ENCODE measurements at places on chromosomes 1 and 21.

DNA sequence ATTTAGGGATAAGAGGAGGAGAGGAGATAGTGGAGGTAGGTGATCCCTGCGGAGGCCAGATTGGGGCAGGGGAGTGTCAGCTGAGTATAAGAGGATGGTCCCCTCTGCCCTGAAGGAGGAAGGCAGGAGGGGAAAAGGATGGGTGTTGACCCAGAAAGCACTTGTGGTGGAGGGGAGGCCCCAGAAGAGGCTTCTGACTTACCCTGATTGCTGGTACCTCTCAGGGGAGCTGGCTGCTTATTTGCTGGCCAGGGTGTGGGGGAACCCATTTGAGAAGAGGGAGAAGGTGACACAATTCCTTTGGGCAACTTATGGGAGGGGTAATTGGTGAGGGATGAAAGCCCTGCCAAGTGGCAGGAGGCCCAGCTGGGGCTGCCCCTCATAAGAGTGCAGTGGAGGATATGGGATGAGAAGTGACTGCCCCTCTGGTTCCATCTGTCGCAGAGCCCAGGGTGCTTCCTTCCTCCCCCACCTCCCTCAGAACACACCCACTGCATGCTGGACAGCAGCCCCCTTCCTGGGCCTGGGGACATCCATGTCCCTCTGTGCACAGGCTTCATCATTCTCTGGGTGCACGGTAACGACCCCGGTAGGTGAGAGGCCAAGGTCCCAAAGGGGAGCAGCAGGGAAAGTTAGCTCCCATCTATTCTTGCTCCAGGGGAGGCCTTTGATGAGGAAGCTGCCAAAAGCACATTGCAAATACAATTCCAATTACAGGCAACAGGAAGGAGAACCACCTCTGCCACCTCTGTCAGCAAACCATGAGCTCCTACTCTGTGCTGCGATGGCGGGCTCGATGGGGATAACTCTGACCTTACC is 1.4 kb upstream of the PCSK9 start:
- DNase-seq: no peak

- DNase-seq: no peak
Measured at GRCh38 chr21:36697060-36697850, 1.7 kb upstream of the SIM2 start.

DNA sequence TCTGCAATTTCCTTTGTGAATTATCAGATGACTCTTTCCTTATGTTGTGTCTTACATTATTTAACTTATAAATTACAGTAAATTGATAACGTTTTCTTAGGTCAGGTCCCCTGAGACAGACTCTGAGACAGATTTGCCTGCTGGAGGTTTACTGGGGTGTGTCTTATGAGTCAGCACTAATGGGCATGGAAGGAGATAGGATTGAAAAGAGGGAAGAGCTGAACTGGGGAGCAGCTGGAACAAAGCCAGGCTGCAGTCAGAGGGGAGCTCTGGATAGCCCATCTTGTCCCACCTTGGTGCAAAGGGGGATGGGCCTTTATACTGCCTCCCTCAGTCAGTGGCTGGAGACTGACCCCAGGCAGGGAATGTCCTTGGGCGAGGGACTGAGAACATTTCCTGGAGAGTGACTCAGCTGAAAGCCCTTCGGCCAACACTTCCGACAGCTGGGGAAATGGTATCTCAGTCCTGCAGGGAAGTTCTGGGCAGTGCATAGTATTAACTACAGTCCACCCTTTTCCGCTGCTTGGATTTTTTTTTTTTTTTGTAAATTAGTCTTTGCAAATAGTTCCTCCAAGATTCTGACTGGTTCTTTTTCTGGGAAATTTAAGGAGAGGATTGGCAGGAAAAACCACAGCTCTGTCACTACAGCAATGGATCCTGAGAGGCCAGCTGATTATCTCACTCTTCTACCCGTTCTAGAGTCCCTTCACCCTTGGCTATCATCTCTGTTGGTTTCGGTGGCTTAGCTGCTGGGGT is 39.1 kb upstream of the CDC42BPA start:
- peak; percentile 69 for DNase-seq

DNA sequence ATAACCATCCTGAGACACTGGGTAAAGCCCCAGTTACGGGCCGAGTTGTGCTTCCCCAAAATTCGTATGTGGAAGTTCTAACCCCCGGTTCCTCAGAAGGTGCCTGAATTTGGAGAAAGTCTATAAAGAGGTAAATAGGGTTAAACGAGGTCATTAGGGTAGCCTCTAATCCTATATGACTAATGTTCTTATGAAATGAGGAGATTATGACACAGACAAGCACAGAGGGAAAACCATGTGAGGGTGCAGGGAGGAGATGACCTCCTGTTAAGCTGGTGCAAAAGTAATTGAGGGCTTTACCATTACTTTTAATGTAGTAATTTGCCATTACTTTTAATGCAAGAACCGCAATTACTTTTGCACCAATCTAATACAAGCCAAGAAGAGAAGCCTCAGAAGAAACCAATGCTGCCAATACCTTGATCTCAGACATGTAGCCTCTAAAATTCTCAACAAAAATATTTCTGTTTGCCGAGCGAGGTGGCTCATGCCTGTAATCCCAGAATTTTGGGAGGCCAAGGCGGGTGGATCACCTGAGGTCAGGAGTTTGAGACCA is 260.8 kb downstream of the GPATCH2 start:
- DNase-seq: no peak

DNA sequence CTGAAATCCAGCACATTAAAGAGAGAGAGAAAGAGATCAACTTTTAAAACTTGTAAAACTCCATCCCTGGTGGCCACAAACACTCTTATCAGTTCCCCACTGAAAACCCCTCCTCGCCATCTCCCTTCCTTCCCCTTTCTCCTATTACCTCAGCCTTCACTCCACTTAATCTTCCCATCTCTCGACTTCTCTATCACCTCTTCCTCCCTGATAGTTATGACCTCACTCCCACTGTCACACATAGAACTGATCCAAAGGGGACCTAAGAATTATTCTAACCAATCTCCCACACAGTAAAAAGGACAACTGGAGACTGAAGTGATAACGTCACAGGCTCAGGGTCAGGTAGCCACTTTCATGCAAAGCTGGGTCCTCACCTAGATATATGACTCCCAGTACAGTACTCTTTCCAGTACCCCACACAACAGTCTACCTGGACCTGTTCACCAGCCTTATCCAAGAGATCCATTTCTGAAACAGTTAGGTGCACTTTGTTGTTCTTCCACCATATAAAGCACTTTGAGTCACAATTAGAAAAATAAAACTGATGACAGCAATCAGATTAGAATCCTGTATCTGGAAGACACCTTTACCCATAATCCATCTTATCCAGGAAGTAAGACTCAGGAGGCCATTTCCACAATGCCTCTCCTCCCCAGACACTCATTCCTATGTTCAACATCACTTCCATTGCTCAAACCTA is 324.8 kb downstream of the SMYD3 start:
- DNase-seq: no peak

DNA sequence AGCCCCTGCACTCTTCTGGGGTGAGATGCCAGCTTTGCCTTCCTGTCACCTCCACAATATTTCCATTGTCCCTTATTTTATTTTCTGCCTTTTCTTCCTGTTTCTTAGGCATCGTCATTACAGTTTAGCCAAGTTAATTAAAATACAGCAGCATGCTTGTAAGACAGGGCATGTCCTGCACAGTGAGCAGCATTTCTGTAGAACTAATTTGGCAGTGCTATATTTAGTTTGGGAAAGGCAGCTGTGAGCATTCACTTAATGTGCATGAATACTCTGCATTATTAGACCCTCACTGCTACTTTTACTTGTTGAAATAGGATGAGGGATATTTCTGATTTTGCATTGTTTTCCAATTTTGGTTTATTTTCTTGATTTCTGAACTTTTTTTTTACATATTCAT is 133.3 kb downstream of the KCNK2 start:
- DNase-seq: no peak

- DNase-seq: peak; percentile 12
Measured at GRCh38 chr1:77281491-77282186, at the start of gene AK5. Gene AK5, plus strand, starts transcription at chr1:77282019. Its CDS starts 295 bp downstream, at chr1:77282314.

GRCh38 chr1:228781161-228781808 is 46.0 kb downstream of the RHOU start:
- DNase-seq: no peak

DNA sequence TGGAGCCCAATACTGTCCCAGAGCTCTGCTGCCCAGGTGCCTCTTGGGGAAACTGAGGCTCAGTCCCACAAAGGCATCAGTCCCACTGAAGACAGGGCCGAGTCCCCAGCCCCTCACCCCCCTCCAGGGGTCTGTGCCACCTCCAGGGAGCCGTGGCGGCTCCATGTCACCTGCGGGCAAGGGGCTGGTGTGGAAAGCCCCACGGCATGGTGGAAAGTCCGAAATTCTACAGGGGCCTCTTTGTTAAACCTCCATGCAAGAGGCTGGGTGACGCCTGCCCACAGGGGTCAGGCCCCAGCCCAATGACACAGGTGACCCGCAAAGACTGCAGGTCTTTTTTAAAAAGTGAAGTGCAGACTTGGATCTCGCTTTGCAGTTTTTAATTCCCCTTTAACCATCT is 3.3 kb upstream of the AIRE start:
- DNase-seq: no peak

DNA sequence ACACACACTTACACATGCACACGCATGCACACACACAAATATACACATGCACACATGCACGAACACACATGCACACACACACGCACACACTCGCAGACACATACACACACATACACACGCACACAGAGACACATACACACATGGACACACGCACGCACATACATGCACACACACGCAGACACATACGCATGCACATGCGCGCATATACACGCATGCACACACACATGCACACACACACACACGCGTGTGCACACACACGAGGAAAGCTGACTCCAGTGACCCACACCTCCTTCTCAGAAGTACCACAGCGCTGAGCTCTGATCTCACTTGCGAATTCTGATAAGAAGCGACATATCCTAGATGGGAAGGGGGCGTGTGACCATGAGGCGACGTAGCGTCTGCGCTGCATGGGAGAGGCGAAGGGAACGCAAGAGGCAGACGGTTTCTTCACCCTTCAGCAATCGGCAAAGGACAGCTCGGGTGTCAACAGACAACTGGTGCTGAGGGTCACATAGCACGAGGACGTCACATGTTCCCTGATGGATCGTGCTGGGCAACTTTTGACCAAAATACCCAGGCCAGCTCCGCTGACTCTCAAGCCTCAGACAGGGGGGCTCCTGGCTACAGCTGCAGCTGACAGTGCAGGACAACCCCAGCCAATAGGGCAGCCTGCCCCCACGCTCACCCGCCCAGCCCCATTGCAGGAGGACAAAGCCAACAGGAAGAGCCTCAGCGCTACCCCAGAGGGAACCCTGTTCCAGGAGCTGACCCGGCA is 16.0 kb upstream of the PDE9A start:
- DNase-seq: no peak

- peak; percentile 28 for DNase-seq
Measured at GRCh38 chr1:184838504-184838951, 83.9 kb upstream of the EDEM3 start.

DNA sequence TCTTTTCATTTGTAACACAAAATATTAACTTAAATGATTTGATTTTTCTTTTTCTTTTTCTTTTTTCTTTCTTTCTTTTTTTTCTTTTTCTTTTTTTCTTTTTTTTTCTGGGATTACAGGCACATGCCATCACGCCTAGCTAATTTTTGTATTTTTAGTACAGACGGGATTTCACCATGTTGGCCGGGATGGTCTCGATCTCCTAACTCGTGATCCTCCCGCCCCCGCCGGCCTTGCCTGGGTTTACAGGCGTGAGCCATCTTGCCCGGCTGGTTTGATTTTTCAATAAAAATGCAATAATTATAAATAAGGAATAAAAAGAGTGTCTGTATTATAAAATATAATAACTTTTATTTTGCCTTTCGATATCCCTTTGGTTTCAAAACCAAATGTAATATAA is 146.7 kb upstream of the RGS18 start:
- DNase-seq: no peak

- no peak for DNase-seq
Measured at GRCh38 chr1:9844756-9845155, 21.0 kb upstream of the CLSTN1 start.

GRCh38 chr21:19463966-19464365 is 1060.4 kb upstream of the TMPRSS15 start:
- no peak for DNase-seq

DNA sequence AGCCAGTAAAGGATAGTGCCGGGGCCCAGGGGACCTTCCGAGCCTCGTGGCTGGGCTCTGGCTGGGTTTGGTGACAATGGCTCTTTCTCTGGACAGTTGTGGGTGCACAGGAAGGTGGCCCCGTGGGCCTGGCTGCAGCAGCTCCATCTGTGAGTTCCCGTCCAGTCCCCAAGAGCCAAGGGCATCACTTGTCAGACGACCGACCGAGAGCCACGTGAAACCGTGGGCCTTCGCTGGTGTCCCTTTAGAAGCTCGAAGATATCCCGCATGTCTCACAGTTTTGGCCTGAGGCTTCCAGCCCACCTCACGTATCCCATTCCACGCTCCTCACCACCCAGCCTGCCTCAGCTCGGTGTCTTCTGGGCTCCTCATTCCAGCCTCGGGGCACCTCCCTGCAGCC is 27.2 kb upstream of the UMODL1 start:
- DNase-seq: no peak

DNA sequence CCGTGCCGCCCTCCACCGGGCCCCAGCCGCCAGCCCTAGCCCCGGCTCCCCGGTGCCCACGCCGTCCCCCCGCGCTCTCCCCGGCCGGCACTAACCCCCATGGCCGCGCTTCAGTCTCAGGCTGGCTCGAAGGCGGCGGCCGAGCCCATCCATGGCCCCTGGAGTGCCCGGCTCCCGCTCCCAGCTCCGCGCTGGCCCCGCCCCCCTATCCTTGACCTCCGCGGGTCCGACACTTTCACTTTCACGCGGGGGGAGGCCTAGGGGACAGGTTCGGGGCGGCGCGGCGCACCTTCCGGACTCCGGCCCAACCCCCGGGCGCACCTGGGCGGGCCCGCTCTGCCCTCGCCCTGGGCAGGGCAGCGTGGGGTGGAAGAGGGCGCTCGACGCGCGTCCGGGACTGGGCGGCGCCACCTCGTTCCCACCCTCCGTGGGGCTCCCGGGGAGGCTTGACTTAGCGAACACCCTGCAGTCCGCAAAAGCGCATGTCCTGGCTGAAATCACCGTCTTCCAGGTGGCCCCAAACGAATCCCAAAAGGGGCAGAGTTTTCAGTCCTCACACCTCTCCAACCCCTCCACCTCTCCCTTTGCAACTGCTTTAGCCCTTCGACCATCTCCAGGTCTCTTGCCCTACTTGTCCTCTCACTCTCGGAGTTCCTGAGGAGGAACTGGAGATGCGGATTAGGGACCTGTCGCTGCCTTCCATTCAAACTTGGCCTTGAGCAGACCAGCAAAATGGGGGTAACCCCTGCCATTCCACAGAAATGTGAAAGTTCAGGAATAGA is 3.9 kb upstream of the DENND2D start:
- peak; percentile 50 for DNase-seq

GRCh38 chr1:248810727-248811513 is 14.8 kb downstream of the SH3BP5L start:
- DNase-seq: peak; percentile 74

- DNase-seq: no peak
Measured at GRCh38 chr1:10267921-10268320, 57.6 kb downstream of the KIF1B start.

Data from mucosa of gallbladder (tissue), 1 donor.